ENCODE measurements at places on chromosomes 2 and 18.

DNA sequence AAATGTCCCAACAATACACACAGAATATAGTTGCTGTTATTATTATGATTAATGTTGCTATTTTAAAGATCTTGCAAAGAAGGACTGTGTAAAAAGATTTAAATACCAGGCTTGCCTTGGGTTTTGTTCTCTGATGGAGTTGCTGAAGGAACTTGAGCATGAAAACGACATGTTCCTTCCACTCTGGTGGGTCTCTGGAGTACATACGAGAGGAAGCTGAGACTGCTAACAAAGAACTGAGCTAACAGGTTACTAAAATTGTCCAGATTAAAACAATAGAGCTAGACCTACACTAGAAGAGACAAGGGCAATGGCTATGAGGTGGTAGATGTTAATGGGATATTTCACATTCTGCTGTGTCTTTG lies 612.2 kb downstream of the TSN start:
- DNase-seq, result no peak

- no peak for DNase-seq
Observed at GRCh38 chr2:161839926-161840325, 215.7 kb downstream of the SLC4A10 start.

DNA sequence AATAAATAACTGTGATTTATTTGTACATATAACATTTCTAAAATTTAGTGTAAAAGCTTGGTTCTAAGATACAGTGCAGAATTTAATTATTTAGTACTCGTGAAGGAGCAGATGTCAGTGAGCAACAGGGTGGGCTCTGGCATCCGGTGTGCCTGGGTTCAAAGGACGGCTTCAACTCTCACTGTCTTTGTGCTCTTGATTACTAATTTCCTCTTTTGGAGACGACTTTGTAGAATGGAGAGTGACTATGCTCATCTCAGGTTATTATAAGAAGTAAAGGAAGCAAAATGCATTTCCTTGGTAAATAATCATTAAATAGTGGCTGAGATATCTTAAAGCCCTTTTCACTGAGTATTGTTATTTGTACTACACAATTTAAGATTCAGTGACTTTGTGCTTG lies 271.7 kb downstream of the ASXL3 start:
- no peak for DNase-seq

DNA sequence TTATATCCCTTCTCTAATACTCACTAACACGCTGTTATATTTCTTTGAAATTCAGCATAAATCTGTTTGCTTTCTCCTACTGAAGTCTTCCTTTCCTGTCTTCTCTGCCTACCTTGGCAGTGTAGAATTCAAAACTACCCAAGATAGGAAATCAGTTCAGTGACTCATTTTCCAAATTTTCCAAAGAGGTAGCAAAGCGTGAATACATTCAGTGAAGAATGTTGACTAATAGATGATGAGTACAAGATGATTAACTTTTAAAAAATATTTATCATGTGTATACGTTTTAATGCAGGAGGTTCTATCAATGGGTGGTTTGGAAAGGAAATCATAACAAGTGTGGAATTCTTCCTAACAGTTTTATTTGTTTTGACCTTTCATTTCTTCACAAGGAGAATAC lies 201.9 kb upstream of the SLC8A1 start:
- DNase-seq, result no peak

GRCh38 chr2:151374436-151374835 lies 17.0 kb downstream of the TNFAIP6 start:
- DNase-seq, result no peak

- DNase-seq, result no peak
Observed at GRCh38 chr2:45591073-45591472, 20.0 kb downstream of the SRBD1 start.

GRCh38 chr2:47654790-47655562 lies 128.0 kb upstream of the MSH6 start:
- DNase-seq, result no peak

- DNase-seq, result no peak
Observed at GRCh38 chr2:165295643-165296042, 56.4 kb downstream of the SCN2A start.

DNA sequence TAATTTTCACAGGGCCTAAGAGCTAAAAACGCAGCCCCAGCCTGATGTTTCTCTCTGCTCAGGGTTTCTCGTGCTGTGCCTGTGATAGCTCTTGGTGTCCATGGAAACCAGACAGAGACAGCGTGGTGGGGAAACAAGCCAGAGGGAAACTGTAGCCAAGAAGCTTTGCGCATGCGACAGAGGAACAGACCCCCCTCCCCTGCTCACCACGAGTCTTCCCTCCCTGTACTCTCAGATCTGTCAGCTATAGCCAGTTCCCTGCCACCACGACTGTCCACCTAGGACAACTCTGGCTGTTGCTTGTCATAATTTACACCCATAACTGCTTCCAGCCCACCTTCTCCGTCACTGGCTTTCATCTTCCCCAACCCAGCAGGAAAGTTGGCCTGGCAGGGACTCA lies 13.2 kb upstream of the DNAJC27 start:
- no peak for DNase-seq

DNA sequence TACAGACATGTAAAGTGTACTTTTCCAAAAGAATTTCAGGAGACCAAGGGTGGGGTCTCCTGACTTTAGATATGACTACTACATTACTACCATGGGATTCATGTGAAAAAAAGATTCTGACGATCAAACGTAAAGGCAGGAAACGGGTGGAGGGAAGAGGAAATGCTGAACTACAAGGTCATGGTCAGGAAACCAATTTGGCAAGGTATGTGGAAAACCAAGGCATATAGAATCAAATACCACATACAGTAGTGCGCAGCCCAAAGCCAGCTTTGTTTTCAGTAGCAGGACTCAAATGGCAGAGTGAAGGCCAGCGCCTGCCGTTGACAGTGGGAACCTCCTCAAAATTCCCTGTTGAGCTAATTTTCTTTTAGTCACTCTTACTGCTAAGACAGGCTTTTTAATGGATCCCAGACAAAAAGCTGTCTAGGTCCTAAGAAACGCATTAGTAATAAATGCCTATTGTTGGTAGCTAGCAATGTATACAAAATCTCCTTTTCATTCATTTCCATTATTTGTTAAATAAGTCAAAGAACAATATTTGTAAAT lies 57.6 kb upstream of the SERTAD2 start:
- DNase-seq, result no peak

DNA sequence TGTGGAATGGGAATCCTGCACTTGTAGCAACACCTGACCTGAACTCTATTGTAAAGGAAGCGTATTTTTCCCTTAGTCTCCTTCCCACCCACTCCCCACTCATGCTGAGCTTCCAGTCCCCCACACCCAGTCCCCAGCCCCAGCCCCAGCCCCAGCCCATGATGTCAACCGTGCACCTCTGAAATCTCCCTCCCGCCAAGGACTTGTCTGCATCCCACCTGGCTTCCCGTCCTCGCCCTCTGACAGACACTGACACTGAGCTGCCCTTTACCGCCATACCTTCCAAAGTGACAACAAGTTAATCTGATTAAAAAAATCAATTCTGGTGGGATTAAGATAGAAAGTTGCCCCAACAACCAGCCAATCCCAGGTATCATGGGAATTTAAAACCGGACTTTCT lies 213.6 kb upstream of the CELF4 start:
- no peak for DNase-seq

GRCh38 chr2:2269989-2270562 lies 61.0 kb downstream of the MYT1L start:
- DNase-seq, result no peak
